ENCODE measurements at places on chromosomes 4 and X. TPM values are rescaled to one million over a fixed set of nuclear protein-coding genes. Genes with fewer than 3 reads are reported as not detected.

The CENPVL2 gene
- not detected for total RNA-seq

The CLDN22 gene
- total RNA-seq: not detected

The NUDT10 gene
- total RNA-seq: 0.89 TPM

- DNase-seq: no peak
Measured at GRCh38 chr4:111849746-111850284, 295.4 kb upstream of the FAM241A start.

DNA sequence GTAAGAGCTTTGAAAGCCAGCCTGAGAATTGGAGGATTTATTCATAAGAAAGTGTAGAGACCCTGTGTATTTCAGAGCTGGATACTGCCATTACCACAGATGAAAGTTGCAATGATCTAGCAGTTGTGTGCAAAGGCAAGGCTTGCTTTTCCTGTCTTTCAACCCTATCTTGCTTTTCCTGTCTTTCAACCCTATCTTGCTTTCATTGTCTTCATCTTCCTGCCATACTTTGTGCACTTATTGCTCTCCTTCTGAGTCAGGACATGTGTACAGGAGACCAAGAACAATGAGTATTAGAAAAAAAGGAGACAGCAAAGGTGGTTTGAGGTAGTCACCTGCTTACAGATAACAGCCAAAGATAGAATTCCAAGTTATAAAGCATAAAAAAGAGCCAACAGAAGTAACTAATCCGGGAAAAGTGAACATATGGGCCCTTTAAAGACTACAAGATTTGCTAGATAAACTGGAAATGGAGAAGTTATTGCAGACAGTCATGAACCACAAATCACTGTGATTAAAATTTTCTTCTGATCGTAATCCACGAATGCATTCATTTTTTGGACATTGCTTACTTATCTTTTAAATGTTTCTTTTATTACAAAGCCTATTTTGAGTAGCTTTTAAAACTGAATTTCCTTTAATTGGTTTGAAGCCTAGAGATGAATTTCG is 17.2 kb downstream of the C1QTNF7 start:
- DNase-seq: no peak

DNA sequence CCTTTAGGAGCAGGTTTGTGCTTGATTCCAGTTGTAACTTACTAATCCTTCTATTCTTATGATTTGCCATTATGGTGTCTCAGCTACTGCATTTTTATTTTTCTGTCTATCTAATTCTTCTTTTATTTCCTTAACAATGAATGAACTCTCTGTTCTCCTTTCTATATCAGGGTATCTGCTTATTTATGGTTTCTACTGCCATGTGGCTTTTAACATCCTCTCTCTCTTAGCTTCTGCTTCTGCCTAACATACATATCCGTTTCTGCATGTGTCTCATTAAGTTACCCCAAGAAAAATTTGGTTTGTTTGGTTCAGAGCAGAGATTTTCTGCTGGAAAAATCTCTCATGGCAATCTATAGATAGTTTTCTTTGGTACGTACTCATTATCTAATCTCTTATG is 614.4 kb downstream of the RPA4 start:
- no peak for DNase-seq

DNA sequence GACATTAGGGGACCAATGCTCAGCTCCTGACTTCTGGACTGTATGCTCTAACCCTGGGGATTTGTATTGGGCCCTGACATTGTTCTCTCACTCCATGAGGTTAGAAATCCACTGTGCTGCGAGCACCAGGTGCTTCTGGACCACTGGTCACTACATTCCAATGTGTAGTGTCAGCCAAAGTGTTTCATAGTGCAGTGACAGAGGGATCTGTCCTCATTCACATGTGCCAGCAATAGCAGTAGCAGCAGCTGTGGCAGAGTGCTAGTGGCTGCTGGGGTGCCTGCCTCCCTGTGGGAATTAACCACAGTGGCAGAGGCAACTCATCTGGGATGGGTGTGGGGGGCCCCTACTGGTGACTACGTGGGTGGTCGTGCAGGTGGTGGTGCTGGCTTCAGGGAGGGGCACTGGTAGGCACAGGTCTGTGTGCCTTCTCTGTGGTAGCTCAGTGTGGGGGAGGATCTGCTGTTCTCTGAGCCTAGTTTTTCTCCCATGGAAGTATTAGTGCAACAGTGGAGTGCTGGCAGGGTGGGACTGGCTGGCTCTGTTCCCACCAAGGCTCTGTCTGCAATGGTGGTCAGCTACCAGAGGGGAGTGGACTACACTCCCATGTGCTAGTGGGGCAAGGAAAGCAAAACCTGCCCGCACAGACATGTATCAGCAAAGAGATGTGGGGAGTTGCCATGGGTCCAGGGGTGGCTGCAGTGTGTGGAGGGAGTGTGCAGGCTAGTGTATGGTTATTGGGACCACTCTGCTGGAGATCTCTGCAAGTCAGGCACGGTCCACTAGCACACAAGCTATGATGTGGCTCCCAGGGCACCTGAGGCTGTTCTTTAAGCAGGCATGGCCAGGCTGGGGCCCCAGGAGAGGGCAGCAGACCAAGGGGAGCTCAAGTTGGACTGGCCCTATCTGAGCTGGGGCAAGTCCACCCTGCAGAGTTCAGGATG is 78.5 kb downstream of the SCLT1 start:
- no peak for DNase-seq

The SSX2 gene
- total RNA-seq: not detected

DNA sequence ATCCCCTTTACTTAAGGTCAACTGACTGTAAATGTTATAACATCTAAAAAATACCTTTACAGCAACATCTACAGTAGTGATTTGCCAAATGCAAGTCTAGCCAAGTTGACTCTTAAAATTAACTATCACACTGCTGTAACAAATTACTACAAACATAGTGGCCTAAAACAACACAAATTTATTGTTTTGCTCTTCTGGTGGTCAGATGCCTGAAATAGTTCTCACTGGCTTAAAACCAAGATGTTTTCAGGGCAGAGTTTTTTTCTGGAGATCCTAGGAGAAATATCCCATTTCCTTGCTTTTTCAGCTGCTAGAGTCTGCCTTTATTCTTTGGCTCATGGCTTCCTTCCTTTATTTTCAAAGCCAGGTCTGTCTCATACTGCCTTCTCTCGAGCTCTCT is 120.5 kb downstream of the ADGRL3 start:
- DNase-seq: no peak

- no peak for DNase-seq
Measured at GRCh38 chr4:161919442-161920220, 244.2 kb downstream of the FSTL5 start.

DNA sequence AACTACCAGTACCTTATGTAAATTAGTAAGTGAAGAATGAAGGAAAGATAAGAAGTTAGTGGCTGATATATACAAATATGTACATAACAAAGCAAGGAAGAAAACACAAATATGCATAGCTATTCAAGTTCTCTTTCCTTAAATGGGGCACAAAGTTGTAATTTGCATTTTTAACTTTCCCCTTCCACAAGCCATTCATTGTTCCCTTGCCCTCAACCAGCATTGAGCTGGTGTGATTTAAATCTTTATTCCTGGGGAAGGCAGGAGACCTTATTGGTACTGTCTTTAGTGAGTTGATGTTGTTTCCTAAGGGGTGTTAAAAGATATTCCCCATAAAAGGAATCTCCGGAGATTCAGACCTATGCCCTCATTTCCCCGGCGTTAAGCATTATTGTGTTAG is 735.3 kb downstream of the PCDH18 start:
- no peak for DNase-seq

DNA sequence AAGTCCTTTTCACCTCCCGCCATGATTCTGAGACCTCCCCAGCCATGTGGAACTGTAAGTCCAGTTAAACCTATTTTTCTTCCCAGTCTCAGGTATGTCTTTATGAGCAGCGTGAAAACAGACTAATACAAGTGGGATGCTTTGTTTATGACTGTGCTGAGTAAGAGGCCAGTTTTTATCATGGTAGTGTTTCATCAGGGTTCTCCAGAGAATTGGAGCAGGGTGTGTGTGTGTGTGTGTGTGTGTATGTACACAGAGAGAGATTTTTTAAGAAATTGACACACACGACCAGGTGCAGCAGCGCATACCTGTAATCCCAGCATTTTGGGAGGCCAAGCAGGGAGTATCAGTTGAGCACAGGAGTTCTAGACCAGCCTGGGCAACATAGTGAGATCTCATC is 34.6 kb upstream of the SLC2A9 start:
- no peak for DNase-seq

GRCh38 chr4:118772767-118773428 is 63.0 kb downstream of the SEC24D start:
- no peak for DNase-seq

GRCh38 chr4:135256111-135256510 is 1054.5 kb upstream of the PABPC4L start:
- no peak for DNase-seq

DNA sequence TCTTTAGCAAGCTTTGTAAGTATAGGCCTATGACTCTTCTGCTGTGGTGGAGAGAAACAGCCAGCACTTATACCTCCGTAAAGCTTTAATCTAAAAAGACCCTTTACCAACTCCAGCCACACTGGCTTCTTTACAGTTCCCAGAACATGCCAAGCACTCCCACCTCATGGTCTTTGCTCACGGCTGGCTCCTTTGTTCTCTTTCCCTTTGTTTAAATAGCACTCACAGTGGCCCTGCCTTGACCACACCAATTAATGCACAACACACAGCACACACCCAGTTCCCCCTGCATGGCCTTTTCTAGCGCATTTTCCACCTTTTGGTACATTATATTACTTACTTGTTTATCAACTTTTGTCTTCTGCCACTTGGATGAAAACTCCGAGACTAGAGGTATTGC is 18.9 kb downstream of the PPID start:
- DNase-seq: no peak

The TMSB15A gene
- total RNA-seq: 2.4 TPM

DNA sequence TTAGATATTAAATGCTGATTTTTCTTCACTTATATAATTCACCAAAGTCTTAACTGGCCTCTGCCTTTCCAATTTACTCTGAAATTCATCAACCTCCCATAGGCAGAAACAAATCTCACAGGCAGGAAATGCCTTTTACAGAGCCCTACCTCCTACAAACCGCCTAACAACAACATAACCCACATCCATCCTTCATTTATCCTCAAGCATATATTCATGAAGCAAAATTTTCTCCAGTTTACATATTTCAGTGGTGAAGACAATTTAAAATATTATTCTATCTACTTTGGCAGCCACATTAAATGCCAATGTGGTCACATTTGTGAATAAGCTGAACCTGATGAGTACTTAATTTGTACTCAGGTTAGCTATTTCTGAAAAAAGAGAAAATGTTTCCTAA is 30.3 kb downstream of the SEPSECS start:
- no peak for DNase-seq

Data from activated naive CD4-positive, alpha-beta T cell treated with anti-CD3 and anti-CD28 coated beads, Interleukin-2, amount 50 U/mL, for 72 hours (primary cell).